ENCODE measurements at places on chromosomes 6 and 20.

GRCh38 chr6:131309437-131309836, 174.2 kb downstream of the AKAP7 start:
- DNase-seq = no peak

DNA sequence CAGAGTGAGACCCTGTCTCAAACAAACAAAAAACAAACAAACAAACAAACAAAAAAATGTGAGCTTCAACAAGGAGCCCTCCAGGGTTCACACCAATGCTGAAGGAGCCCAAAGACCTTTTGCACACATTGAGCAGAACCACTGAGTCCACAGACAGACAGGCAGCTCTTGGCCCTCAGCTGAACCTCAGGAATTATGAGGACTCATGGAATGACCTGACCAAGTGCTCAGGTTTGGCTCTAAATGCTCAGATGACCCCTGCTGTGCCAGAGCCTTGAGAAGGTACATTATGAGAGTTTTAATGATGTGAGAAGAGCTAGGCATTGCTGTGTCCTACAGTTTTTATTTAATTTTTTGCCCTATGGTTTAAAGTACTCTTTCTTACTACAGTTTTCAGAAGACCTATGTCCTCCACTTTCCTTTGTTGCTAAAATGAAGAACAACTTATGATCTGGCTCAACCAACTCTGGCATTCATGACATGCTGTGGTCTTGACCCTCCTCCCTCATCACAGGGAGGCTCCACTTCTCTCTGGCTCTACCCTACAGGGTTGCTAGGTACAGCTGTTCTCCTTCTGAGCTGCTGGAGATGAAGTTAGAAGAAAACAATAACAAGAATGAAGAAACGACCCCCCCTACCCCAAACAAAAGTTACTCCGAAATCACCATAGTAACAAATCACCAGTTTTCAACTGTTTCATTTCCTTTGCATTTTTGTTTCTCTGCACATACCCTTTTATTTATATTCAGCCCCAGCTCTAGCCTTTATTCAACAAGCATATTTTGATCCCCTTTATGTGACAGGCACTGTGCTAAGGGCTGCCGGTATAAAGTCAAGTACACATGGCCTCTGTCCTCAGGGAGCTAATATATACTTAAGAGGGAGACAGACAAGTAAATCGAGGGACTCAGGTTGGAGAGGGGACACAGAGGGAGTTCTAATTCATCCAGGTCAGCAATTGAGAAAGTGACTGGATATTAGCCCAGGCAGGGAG, 128.7 kb upstream of the TRAF3IP2 start:
- no peak for DNase-seq

DNA sequence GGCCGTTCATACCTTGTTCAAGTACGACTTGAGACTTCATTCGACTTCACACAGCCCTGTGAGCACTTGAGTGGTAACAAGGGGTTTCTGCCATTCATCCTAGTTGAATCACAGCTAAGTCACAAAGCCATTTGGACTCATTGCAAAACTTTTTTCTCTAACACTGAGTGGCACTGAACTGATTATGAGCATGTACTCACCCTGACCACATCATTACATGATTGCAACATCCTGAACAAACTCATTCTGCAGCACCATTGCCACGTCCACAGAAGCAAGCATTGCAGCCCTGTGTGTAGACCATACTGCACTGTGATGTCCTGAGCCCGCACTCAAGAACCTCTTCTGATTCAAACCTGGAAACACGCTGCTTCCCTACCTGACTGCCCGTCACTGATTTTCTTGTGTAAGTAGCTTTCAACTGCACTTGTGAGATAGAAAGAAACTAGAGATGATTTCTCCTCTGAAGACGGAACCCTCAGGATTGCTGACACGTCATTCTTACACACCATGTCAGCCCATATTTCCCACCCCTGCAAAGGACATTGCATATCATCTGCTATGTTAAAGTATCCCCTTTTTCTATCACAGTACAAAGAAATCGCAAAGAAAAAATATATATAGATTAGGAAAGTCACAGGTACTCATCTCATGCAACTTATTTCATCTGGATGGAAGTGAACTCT, 81.6 kb downstream of the C6orf118 start:
- no peak for DNase-seq

GRCh38 chr20:51227744-51228143, 204.8 kb upstream of the KCNG1 start:
- DNase-seq = no peak

- DNase-seq = no peak
These were observed 86.8 kb upstream of the MPC1 start for GRCh38 chr6:166469426-166469961.

DNA sequence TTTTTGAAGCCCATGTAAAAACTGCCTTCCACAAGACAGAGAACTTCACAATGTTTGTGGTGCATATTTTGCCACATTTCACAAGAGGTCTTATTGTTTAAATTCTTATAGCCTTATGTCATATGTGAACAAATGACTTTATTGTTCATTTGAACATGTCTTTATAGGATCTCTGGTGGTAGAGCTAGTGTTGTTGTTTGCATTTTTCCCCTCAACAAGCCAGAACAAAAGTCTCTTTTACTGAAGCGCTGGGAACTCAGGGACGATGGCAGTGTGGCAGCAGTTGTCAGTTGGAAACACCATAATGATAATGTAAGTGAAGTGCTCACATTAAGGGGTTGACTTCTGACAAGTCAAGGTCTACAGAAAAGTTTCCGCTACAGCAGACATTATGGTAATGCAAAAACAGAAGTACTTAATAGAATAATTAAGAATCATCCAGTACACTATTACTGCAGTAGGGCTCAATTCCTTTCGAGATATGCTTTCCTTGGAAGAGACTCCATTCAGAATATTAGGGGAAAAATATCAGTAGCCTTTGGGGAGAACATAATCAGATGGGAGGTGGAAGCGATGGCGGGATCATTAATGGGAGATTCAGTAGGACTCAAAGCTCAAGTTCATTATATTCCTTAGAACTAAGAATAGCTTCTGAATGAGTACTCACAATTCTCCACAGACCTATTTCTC, 180.0 kb downstream of the GJA10 start:
- no peak for DNase-seq

DNA sequence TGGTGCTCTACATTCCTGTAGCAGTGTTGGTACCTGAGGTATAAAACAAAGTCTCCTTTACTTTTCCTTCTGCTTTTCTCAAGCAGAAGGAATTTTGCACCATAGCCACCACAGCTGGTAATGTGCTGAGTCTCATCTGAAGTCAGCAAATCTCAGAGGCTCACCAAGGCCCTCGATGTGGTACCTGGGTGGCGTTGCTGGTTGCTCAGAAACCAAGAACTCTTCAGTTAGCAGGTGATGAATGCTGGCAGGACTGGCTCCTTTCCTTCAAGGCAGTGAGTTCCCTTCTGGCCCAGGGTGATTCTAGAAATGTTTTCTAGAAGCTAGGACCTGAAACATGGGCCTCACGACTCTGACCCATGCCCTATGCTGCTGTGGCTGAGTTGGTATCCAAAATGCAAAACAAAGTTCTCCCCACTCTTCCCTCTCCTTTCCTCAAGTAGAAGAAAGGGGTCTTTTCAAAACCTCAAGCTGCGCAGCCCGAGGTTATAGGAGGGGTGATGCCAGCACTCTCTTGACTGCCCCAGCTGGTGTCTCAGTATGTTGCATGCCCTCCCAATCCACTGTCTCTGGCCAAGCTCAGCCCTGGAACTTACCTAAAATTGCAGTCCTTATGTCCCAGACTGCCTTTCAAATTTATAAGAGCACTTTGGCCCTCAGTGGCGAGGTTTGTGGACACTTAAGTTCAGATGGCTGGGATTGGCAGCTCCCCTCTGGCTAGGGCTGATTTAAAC, 592.3 kb downstream of the FRK start:
- DNase-seq = no peak

- no peak for DNase-seq
These were observed 180.0 kb upstream of the UST start for GRCh38 chr6:148566664-148567350.

GRCh38 chr6:126180585-126180984, 159.3 kb upstream of the CENPW start:
- DNase-seq = no peak

- no peak for DNase-seq
These were observed 293.3 kb downstream of the HACE1 start for GRCh38 chr6:104566411-104566810.

- DNase-seq = peak; percentile 81
These were observed 43.0 kb upstream of the PTGIS start for GRCh38 chr20:49610691-49611538.

DNA sequence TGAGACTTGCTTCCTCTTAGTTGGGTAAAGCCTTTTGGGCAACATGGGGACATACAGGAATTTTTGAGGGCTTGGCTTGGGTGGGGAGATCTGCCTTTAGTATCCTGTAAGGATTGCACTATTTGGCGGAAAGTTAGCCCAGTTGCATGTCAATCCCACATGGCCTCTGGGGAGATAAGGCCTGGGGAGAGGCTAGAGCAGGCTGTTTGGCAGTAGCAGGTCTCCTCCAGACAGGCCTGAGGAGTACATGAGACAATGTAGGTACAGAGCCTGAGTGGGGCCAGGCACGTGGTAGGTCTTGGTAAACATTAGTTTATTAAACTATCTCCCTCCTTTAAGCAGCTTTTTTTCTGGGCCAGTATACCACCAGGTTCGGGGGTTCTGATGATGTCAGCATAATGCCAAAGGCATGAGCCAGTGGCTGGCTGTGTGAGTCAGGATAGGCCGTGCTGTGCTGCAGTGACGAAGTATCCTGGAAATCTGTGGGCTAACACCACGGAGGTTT, 147.9 kb downstream of the VEGFA start:
- DNase-seq = no peak

DNA sequence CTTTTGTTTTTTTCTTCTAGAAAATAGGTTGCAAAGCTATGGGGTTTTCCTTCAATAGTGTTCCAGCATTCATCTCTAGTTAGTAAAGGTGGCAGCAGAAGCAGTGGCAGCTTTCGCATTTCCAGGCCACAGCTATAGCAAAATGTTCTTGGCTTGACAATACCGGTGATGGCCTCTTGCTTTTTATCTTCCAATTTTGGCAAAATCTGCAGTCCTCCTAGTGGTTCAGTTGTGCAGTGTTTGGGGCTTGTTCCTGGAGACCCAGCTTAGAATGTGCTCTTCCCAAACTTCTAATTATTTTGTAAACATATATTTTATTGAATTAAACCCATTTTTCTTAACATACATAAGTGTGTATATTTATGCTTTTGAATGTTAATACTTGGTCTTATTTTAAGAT, 370.6 kb upstream of the MAN1A1 start:
- DNase-seq = no peak

DNA sequence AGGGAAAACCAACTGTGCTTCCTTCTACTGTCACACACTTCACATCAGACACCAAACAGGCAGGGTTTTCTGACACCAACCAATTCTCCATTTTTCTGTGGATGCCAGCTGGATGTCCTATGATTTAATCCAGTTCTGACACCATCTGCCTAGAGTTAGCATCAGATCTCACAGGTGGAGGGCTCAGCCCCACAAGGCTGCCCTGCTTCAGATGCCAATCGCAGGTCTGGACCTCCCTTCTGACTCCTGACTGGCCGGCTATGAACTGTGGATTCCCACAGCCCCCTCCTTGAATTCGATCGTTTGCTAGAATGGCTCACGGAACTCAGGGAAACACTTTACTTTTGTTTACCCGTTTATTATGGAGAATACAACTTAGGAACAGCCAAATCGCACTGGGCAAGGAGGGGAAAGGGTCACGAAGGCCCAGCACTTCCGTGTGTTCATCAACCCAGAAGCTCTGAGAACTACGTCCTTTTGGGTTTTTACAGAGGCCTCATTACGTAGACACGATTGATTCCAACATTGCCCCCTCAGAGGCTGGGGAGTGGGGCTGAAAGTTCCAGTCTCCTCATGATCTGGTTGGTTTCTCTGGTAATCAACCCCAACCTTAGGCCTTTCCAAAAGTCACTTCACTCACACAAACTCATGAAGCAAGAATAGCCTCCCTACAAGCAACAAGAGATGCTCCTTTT, 25.4 kb upstream of the MAS1 start:
- DNase-seq = no peak

GRCh38 chr6:40331545-40331944, 255.6 kb downstream of the LRFN2 start:
- DNase-seq = no peak

GRCh38 chr20:13009682-13010406, 1.1 kb downstream of the SPTLC3 start:
- DNase-seq = no peak

DNA sequence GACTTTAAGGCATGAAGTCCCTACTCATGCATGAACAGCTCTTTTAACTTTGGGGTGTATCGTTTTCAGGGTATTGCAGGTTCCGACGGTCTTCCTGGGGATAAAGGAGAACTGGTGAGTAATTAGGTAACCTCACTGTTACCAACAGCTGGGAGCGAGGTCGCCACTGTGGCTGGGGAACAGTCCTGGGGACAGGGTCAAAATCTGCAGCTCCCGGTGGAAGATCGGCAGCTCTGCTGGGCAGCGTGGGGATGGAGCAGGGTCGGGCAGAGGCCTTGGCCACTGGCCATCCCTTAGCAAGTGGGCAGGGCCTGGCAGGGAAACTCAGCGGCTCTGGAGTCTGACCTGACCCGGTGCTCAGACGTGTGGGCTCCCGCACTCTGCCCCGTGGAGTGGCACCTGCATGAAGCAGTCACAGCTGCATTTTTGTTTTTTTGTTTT, 16.1 kb downstream of the COL9A3 start:
- no peak for DNase-seq

DNA sequence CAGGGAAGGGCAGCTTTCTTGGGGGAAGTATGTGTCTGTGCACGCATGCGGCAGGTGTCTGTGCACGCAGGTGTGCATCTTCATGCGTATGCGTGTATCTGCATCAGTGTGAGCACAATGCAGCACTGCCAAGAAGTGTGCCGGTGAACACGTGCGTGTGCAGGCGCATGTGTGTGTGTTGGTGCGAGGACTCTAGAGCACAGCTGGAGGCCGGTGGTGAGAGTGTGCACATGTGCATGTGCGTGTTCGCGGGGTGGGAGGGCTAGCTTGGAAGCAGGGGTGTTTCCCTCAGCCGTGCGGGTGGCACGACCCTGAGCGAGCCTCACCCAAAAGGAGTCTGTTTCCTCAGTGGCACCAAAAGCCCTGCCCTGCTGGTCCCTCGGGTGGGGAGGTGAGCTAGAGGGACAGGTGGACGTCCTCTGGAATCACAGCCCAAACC, 7.5 kb downstream of the SLC17A9 start:
- no peak for DNase-seq

GRCh38 chr6:63121166-63121565, 90.1 kb upstream of the FKBP1C start:
- DNase-seq = no peak

GRCh38 chr6:169619650-169620049, 82.2 kb downstream of the WDR27 start:
- no peak for DNase-seq

DNA sequence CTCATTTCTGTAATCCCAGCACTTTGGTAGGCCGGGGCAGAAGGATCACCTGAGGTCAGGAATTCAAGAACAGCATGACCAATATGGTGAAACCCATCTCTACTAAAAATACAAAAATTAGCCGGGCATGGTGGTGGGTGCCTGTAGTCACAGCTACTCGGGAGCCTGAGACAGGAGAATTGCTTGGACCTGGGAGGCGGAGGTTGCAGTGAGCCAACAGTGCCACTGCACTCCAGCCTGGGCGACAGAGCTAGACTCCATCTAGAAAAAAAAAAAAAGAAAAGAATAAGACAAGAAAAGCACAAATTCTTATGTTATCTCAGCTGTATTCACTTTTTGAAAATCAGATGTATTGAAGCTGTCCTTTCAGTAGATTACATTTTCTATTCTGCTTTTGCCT, 289.4 kb downstream of the GRIK2 start:
- no peak for DNase-seq

GRCh38 chr6:134097114-134097707, 44.8 kb upstream of the SLC2A12 start:
- peak; percentile 57 for DNase-seq
